Stimulated activated naive CD4-positive, alpha-beta T cell (primary cell): ENCODE measurements at places on chromosomes 16 and 17.

- no peak for DNase-seq
Observed at GRCh38 chr17:82062076-82062983, 3.3 kb downstream of the DUS1L start.

- DNase-seq: no peak
Observed at GRCh38 chr16:26026709-26027450, 335.1 kb downstream of the HS3ST4 start.

- no peak for DNase-seq
Observed at GRCh38 chr16:81645266-81645694, 133.8 kb upstream of the PLCG2 start.

GRCh38 chr17:30505868-30506417, 28.7 kb downstream of the GOSR1 start:
- no peak for DNase-seq

DNA sequence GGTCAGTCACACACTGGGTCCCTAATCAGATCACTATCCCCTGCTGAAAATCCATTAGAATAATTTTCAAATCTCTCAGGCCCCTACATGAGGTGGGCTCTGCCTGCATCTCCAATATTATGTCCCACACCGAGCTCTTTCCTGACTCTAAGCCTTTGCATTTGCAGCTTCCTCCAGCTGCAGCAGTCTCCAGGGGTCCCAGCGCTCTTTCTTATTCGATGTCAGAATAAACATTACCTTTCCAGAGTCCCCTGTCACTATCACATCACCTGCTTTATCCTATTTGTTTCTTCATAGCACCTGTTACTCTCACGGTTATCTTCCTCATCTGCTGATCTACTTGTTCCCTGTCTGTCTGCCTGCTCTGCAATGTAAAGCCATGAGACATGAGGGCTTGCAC, 57.3 kb upstream of the MON1B start:
- no peak for DNase-seq

GRCh38 chr16:80084614-80085013, 456.2 kb upstream of the DYNLRB2 start:
- no peak for DNase-seq

GRCh38 chr16:52708476-52708875, 161.5 kb upstream of the TOX3 start:
- no peak for DNase-seq

GRCh38 chr16:84497418-84498222, 6.8 kb downstream of the MEAK7 start:
- DNase-seq: no peak

- no peak for DNase-seq
Observed at GRCh38 chr16:83802135-83802534, 5.6 kb upstream of the HSBP1 start.

GRCh38 chr16:61823326-61823725, 212.9 kb downstream of the CDH8 start:
- DNase-seq: no peak

DNA sequence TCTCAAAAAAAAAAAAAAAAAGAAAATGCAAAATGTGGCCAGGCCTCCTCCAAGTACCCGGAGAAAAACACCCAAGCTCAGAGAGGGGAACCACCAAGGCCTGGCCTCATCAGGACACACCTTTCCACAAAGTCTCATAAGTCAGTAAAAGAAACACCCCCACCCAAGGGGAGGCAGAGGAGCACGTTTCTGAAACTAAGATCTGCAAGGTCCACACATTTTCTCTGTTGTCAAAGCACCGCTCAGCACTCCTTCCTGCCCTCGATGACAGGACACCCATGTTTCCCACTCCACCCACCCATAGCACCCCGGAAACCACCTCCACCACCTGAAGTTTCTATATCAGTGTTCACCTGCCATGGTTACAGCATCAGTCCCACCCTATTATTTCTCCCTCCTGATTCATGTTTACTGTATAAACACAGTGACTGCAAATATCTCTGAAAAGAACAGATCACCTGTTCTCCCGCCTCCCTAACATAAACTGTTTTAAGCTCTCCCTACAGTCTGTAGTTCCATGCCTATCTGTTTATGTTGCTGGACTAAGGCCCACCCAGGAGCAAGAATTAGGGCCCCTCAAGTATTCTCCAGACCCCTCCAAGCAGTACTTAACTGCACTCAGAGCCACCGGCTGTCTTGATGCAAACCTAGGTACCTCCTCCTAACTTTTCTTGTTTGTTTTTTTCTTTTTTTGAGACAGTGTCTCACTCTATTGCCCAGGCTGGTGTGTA, 2.0 kb downstream of the CORO7 start:
- DNase-seq: peak; percentile 88

DNA sequence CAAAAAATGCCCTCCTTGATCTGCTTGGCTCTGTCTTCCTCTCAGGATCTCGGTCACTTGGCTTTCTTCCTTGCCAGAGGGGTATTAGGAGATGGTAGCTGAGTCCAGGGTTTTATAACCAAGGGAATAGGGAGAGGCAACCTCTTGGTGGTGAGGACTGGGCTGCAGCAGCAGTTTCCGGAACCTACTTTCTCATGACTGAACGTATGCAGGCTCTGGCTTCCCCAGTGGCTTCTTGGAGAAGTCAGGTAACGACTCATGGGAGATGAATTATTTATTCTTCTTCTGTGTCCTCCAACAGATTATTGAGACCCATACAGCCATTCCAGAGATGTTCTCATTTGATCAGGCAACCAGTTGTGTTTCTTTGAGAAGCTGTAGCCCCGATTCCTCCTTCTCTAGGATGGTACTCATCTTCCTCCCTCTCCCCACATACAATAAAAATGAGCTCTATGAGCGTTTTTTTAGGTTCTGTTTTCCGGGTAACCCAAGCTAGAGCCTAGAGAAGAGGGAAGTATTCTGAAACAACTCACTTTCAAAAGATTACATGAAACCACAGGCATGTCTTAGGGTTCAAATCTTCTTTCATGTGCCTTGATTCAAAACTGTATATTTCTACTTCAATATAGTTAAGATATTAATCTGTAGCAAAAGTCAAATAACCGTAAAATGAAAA, 22.3 kb upstream of the DHX40 start:
- DNase-seq: no peak

DNA sequence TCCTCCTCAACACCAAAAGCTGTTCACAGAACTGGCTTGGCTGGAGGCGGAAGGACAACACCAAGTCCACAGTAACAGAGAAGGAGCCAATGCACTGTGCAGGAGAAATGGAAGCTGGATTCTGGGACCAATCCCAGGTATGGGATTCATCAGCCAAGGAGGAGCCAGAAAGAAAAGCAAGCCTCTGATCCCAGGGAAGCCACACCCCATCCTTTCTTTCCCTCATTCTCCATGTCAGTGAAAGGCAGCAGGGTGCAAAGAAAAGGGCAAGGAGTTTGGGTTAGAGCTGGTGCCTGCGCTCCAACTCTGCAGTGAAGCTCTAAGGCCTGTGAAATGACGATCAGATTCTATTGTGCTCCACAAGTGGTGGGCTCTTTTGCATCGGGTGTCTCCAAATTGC, 11.0 kb downstream of the DCAKD start:
- DNase-seq: no peak

DNA sequence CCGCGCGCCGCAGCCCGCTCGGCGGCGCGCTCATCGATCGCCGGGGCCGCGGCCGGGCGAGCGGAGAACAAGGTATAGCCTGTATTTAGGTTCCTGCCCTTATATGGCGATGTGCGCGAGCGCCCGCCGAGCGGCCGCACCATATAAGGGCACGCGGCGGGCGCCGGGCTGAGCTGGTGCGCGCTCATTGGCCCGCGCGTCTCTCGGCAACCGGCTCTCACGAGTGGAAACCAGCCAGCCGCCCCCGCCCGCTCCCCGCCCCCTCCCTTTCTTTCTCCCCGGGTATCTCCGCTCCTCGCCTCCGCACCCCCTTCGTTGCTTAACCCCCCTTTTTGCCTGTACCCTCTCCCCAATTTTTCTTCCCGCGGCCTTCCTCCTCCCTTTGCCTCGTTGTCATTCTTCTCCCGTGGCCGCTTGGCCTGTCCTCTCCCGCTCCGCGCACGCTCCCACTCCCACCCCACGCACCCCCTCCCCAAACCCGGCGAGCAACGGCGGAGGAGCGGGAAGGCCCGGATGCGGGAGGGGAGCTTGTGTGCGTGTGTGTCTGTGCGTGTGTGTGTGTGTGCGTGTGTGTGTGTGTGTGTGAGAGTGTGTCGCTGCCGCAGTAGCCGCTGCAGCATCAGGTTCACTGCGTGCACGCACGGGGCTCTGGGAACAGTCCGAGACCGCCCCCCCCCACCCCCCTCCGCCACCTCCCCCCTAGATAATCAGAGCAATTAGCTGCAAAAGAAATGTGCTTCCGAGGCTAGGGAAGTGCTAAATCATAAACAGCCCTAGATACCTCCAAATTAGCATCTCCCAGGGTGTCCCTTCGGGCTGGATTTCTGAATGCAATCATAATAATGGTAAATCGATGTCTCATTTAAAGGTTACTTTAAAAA, 13.5 kb upstream of the CBX8 start:
- DNase-seq: peak; percentile 79

DNA sequence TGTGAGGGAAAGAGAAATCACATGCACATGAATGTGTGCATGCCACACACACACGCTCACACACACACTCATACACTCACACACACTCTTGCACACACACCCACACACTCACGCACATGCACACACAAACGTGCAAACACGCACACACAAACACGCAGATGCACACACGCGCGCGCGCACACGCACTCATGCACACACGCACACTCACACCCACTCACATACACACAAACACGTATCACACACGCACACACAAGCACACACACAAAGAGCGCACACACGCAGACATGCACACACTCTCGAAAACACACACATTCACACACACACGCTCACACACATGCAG, 72.2 kb downstream of the GAS7 start:
- DNase-seq: no peak

GRCh38 chr17:79919164-79919585, 79.9 kb upstream of the CBX4 start:
- no peak for DNase-seq

DNA sequence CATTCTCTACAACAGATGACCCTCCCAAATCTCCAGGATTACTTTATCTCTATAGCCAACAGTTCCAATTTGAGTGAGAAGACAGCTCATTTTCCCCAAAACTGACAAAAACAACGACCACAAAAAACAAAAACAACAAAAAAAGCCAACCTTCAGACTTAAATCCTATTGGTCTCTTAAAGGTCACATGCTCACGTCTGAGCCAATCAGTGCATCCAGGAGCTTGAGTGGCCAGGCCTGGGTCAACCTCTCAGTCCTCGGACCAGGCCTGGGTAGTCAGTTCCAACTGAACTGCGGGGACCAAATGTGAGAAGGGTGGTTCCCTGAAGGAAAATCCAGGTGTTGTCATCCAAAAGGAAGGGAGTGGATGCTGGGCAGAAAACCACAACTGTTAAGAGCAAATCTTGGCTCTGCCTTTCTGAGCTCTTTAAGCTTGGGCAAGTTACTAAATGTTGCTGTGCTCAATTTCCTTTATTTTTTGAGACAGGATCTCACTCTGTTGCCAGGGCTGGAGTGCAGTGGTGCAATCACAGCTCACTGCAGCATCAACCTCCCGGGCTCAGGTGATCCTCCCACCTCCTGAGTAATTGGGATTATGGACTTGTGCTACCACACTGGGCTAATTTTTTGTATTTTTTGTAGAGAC, 43.0 kb upstream of the MSI2 start:
- no peak for DNase-seq

DNA sequence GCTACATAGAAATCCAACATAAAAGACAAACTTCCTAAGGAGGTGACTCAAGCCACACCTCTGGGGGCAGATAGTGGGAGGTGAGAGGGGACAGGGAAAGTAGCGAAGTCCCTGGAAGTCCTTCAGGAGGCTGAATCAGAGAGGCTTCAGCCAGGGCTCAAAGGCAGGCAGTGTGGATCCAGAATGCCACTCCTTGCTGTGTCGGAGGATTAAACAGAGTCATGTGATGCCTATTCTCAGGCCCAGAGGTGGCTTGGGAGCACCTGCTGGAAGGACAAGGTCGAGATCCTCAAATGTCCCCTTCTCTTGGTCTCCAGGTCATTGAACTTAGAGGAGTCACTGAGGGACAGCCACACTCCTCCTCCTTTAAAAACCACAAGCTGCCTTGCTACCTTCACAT, 391.1 kb downstream of the SOX9 start:
- no peak for DNase-seq

- no peak for DNase-seq
Observed at GRCh38 chr16:11576427-11577289, 10.1 kb downstream of the LITAF start.

GRCh38 chr17:1095090-1095852, 84.5 kb downstream of the ABR start:
- no peak for DNase-seq

GRCh38 chr17:68627956-68628575, 26.9 kb upstream of the FAM20A start:
- DNase-seq: no peak

DNA sequence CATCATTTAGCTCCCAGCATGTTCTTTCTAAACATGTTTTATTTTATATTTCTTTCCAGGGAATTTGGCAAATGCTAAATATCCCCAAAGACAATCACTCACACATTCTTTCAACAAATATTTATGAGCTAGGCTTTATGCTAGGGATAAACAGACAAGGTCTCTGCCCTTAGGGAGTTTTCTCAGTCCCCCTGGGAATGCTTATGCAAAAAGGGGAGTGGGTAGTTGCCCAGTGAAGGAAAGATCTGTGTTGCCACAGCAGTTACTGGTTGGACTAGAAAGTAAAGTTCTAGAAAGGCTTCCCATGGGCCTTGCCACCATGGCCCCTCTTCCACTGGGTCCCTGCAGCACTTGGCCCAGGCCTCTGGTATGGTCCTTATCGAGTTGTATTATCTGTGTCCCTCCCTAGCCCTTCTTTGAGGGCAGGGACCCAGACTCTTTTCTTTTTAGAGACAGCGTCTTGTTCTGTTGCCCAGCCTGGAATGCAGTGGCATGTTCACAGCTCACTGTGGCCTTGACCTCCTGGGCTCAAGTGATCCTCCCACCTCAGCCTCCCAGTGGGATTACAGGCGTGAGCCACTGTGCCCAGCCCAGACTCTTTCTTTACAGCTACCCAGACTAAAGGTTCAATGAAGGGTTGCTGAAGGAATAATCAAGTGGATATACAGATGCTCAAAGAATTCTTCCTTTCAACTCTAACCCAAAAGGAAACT, 78.0 kb downstream of the YPEL2 start:
- DNase-seq: no peak

- DNase-seq: no peak
Observed at GRCh38 chr17:12282056-12282455, 261.4 kb downstream of the MAP2K4 start.
